Glutamatergic neuron (in vitro differentiated cells): ENCODE measurements at places on chromosomes 13 and 19. TPM values are rescaled to one million over a fixed set of nuclear protein-coding genes. Genes with fewer than 3 reads are reported as not detected.

The CLDN10 gene
- 8.3 TPM for total RNA-seq

The ZNF77 gene
- total RNA-seq, result 4.8 TPM

The MYO1F gene
- total RNA-seq, result 0.10 TPM

The SPATA13 gene
- total RNA-seq, result 7.4 TPM

The CBY2 gene
- not detected for total RNA-seq

The UBXN6 gene
- 47.9 TPM for total RNA-seq

The KLK12 gene
- total RNA-seq, result 0.66 TPM

The PEAK3 gene
- not detected for total RNA-seq

The GPR180 gene
- total RNA-seq, result 3.0 TPM

The TBXA2R gene
- total RNA-seq, result not detected

The ZC3H4 gene
- total RNA-seq, result 50.3 TPM

The LGALS16 gene
- not detected for total RNA-seq

The B3GNT8 gene
- 15.9 TPM for total RNA-seq

The CEACAM5 gene
- not detected for total RNA-seq

The ZNF99 gene
- total RNA-seq, result not detected

The PBX4 gene
- 56.1 TPM for total RNA-seq

The SIAH3 gene
- 1.2 TPM for total RNA-seq

The CD209 gene
- not detected for total RNA-seq

The KLK7 gene
- not detected for total RNA-seq

The SIGLEC10 gene
- total RNA-seq, result not detected

The PSG11 gene
- total RNA-seq, result not detected

The CDX2 gene
- 1.1 TPM for total RNA-seq

The TMPRSS9 gene
- total RNA-seq, result 0.29 TPM

The U2AF2 gene
- total RNA-seq, result 216 TPM

The PTGIR gene
- 0.27 TPM for total RNA-seq

The NLRP7 gene
- total RNA-seq, result not detected

The SCGB2B2 gene
- total RNA-seq, result 1.2 TPM

The GRK1 gene
- 1.2 TPM for total RNA-seq

The CRTC1 gene
- total RNA-seq, result 28.8 TPM

The CACNA1A gene
- 190 TPM for total RNA-seq

The FOSB gene
- total RNA-seq, result not detected

The DDX49 gene
- 51.4 TPM for total RNA-seq

The FAM216B gene
- not detected for total RNA-seq

The LPAR2 gene
- total RNA-seq, result 364 TPM

The ALOX5AP gene
- total RNA-seq, result 0.81 TPM

The TNNT1 gene
- 19.3 TPM for total RNA-seq

The TRAPPC5 gene
- 142 TPM for total RNA-seq

The MISP3 gene
- 2.2 TPM for total RNA-seq

The CDK8 gene
- total RNA-seq, result 27.9 TPM

The ZFP14 gene
- total RNA-seq, result 14.3 TPM

The TRIP10 gene
- total RNA-seq, result 16.7 TPM

The GNA15 gene
- total RNA-seq, result not detected

The ZNF43 gene
- total RNA-seq, result 55.1 TPM

The ZNF221 gene
- 16.1 TPM for total RNA-seq

The TPM4 gene
- total RNA-seq, result 310 TPM

The ZNF793 gene
- 19.4 TPM for total RNA-seq

The PTPRH gene
- 7.4 TPM for total RNA-seq

The SPINT2 gene
- total RNA-seq, result 78.9 TPM

The FPR1 gene
- not detected for total RNA-seq

The GJB2 gene
- not detected for total RNA-seq

The CD37 gene
- total RNA-seq, result not detected

The MICOS13 gene
- total RNA-seq, result 22.8 TPM

The DACH1 gene
- total RNA-seq, result 110 TPM

The APC2 gene
- 371 TPM for total RNA-seq
